Heart left ventricle (tissue), 16 donors: ENCODE measurements at places on chromosomes 2 and 18.

DNA sequence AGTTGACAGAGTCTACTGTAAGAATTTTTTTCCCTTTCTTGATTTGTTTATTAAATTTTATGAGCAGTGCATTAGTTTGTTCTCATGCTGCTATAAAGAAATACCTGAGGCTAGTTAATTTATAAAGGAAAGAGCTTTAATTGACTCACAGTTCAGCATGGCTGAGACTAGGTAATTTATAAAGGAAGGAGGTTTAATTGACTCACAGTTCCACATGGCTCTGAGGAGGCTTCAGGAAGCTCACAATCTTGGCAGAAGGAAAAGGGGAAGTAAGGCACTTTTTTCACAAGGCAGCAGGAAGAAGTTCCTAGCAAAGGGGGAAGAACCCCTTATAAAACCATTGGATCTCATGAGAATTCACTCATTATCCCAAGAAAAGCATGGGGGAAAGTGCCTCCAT lies 191.4 kb upstream of the VRK2 start:
- DNase-seq, result no peak

GRCh38 chr2:230306474-230306873 lies 20.5 kb upstream of the SP140L start:
- no peak for DNase-seq

DNA sequence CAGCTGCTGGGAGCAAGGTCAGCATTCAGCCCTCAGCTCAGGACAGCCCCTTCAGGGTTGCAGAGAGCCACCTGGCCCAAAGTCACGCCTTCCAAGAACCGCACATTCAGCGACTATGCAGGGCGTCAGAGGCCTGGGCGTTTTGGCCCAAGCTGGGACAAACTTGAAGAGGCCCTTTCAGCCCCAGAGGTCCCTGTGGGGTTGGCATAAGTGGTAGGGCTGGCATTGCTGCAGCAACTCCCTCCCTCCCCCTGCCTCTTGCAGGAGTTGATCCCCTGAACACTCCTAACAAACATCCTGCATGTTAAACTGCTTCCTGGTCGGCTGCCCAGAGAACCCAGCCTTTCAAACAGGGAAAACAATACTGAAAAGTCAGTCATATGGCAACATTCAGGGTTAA lies 192.9 kb upstream of the SMAD2 start:
- no peak for DNase-seq

GRCh38 chr18:31722369-31722957 lies 38.1 kb upstream of the B4GALT6 start:
- DNase-seq, result peak; percentile 72

DNA sequence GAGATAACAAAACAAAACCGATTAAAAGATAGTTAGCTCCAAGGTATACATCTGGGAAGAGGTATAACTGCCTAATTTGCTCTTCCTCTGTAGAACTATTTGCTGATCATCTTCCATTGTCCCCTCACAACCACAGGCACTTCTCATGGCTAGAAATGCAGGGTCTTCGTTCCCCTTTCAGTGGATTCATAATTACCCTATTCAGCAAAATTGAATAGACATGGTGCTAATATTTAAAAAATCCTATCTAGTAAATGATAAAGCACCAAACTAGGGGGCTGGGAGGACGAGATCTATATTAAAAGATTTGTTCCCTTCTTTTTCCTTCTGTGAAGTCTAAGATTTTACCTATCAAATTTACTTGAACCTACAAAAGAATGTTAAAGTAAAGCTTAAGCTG lies 30.8 kb upstream of the ADAM17 start:
- DNase-seq, result no peak
